ENCODE measurements at places on chromosomes 2 and 18.

GRCh38 chr18:14914771-14915170, 166.8 kb downstream of the ANKRD30B start:
- no peak for DNase-seq

GRCh38 chr18:3593381-3593903, 143.5 kb downstream of the TGIF1 start:
- no peak for DNase-seq

- no peak for DNase-seq
Measured at GRCh38 chr18:45962461-45962860, 4.7 kb downstream of the EPG5 start.

DNA sequence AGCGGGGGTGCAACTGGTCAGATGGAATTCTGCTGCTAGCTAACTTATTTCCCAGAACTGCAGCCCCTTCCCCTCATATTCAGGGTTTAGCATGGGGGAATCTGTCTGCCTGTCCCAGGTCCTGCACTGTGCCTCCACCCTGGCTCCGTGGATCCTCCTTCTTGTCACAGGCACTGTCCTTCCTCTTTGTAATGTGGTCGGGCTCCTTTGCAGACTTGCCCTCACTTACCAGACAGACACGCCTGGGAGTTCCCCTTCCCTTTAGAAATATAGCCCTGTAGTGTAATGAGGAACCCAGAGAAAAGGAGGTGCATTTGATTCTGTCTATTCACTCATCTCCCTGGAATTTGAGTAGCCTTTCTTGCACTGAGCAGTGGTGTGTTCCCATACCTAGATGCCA, 108.7 kb downstream of the TRIM43 start:
- no peak for DNase-seq

DNA sequence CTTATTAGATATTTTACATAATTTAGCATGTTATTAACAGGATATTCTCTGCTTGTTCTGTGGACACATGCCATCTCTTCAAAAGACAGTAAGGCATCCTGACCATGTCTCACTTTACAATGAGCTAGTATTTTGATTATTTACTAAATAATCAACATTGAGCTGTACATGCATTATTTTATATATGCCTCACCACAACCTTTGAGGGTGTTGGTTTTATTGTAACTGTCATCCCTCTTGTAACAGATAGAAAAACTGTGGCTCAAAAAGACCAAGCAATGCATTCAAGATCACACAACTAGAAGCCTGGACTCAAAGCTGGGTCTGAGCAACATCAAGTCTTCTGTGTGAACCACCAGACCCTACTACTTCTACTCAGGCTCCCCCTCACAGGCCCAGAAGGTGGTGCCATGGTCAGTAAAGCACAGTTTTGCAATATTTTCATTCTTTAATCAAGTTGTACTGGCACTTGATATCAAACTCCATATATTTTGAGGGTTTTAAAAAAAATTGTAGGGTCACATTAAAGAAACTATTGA, 105.1 kb upstream of the ARL5A start:
- DNase-seq = no peak

GRCh38 chr2:42238644-42239288, 69.6 kb downstream of the EML4 start:
- no peak for DNase-seq

GRCh38 chr2:238370823-238371372, 50.6 kb downstream of the TRAF3IP1 start:
- DNase-seq = no peak
